ENCODE measurements at places on chromosomes 16 and 17.

- no peak for DNase-seq
Observed at GRCh38 chr17:82127704-82128103, 29.7 kb upstream of the FASN start.

DNA sequence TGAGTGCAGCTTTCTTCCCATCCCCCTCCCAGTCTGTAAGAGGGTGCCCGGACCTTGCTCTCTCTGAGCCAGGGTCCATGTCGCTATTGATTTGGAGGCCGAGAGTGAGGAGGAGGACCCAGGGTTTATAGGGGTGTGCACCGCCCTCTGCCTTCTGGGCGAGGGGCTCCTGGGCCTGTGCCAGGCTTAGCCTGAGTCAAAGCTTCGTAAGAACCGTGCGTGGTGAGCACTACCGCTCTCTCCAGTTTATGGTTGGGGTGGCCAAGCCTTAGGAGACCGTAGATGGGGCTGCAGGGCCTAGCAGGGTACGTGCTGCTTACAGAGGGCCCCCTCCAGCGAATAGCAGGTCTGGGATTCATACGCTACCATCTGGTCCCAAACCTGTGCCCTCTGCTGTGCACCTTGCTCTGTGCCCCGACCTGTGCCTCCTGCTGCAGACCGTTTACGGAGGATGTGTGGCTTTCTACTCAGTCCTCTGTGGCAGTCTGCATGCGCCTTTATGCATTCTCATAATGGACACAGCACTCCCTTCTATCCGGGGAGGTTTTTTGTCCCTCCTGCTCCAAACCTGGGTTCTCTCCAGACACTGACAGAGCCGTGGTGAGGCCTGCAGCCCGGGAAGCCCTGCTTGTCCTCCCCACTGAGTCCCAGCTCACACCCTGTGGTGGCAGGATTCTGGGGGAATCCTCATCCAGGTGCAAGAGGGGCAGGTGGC lies 54.7 kb downstream of the PGS1 start:
- no peak for DNase-seq

GRCh38 chr17:78419970-78420815 lies 41.7 kb downstream of the PGS1 start:
- DNase-seq: no peak

- no peak for DNase-seq
Observed at GRCh38 chr17:48459070-48459844, 29.2 kb upstream of the SKAP1 start.

GRCh38 chr17:3189961-3190360 lies 7.4 kb upstream of the OR1A2 start:
- DNase-seq: no peak

GRCh38 chr16:27824786-27825185 lies 238.7 kb downstream of the GSG1L start:
- no peak for DNase-seq

GRCh38 chr17:49920030-49920769 lies 48.8 kb upstream of the DLX4 start:
- no peak for DNase-seq

- no peak for DNase-seq
Observed at GRCh38 chr17:35684055-35684802, 47.2 kb upstream of the RASL10B start.

DNA sequence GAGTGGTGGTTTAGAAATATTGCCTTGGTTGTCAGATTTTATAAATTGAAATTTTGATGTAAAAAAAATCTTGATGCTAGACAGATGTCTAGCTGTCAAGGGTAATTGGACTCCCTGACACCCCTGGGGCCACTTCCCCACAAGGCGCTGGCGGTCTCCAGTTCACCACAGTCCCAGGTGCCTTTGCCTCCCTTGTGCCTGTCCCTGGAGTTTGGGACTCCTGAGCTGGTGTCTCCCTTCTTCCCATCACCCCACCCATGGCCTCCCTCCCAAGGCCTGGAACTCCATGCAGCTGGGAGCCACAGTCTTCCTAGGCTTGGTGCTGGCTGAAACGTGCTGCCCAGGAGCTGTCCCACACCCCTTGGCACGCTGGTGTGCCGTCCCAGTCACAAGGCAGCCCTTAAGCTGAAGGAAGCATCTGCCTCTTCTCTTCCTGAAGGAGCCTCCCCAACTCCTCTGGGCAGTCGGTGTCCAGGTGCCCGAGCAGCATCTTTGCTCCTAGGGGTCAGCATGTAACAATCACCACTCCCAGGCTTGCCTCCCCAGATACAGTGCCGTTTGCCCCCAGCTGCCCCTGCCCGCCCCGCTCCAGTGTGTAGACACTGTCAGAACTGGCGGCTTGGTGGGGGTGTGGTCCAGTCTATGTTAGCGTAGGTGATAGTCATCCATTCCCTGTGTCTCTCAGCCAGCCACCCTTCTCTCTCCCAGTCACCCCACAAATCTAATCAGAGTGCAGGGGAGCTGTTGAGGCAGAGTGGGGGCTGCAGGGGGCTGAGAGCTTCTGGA lies 26.2 kb downstream of the POLR3E start:
- no peak for DNase-seq

DNA sequence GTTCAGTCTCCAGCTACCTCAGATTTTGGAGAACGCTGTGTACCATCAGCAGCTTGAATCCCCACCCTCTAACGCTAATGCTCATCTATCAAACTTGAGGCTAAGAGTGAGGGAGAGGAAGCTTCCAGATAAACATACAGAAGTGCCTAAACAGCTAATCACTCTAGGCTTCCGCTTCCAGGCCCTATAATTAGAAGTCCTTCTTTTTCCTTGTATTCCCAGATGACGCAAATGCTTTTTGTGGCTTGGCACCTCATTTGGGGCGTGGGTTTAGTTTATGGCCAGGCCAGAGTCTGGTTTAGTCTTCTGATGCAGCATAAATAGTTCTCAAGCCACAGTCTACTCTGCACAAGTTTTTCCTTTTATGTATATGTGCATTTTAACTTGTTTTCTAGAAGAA lies 263.4 kb downstream of the BCAS3 start:
- DNase-seq: no peak

DNA sequence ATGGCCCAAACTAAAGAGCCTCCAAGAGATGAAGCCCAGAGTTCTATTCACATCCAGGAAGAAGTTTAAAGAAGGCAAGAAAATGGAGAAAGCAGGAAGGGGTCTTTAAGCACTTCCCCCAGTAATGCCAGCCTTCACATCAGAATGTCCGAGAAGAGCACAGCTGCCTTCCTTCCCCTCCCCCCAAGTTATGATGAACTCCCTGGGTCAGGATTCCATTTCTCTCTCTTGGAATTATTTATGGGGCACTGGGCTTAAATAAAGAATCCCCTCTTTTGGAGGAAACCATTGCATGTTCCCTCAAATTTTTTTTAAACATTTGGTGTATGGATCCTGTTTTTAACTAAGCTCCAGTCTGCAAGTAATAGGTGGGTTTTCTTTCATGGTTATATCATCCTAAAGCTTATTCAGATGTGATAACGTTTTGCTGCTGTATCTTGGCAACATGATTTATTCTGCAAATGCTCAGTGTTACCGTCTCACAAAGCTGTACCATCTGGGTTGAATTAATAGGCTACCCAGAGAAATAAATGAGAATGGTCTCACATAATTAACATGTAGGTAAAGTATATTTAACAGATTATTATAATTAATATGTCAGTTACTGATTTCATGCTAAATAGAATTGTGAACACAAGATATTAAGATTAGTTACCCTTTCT lies 160.9 kb upstream of the TOX3 start:
- DNase-seq: no peak

GRCh38 chr16:77434530-77435271 lies at the start of gene ADAMTS18:
TSS of gene ADAMTS18 (minus strand) at chr16:77435034. CDS start at chr16:77434695, 339 bp downstream.
- no peak for DNase-seq

DNA sequence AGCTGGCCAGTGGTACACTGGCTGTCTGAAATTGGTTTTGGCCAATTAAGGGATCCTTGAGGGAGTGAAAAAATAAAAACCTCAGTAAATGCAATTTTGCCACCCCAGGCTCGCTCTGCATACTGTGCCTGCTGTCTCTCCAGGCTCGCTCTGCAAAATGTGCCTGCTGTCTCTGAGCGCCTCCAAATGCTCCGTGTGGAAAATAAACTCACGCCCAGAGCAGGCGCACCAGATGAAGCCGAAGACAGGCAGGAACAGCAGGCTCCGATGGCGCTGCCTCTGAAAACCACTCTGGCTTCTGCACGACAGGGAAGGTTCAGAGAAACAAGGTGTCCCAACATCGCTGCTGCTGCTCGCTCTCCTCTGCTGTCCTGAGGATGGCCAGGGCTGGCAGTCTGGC lies 29.1 kb downstream of the SNN start:
- DNase-seq: no peak
